ENCODE measurements at places on chromosomes 3 and 15.
A peak's percentile ranks its signal among the peaks of the same experiment; 100 is the strongest.

DNA sequence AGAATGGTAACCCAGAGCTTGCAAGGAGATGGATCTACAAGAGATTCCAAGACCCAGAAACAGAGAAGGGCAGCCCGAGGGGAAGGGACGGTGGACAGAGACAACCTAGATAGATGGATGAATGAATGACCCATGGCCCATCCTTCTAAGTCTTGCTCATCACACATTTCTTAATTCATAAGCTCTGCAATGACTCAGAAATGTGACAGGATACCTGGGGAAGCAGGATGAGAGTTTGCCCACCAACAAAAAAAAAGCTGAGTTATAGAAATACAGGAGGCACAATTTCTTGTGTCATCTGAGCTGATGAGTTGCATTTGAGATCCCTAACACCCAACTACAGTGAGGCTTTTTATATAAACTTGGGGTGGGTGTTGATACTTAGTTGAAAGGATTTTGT lies 76.6 kb downstream of the CNTN3 start:
- no peak for DNase-seq

DNA sequence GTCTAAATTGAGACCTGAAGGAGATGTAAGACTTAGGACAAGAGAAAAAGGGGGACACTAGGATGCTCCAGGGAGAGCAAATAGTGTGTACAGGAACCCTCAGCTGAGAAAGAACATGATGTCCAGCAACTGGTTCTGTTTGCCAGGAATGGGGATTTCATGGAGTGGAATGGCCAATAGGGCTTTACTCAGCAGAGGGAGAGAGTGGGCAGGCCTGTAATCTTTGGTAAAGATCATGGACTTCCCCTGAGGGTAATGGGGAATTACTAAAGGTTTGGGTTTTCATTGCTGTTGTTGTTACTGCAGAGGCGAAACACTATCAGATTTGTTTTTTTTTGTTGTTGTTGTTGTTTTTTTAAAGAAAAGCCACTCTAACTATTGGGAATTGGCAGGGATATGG lies 99.0 kb downstream of the SCN11A start:
- no peak for DNase-seq

- no peak for DNase-seq
These were observed at the start of gene KLHL40 for GRCh38 chr3:42685363-42685881. TSS of gene KLHL40 (plus strand) at chr3:42685537. CDS start at chr3:42685619, 82 bp downstream.

GRCh38 chr15:64503197-64503596 lies 42.8 kb downstream of the ZNF609 start:
- peak; percentile 67 for DNase-seq

DNA sequence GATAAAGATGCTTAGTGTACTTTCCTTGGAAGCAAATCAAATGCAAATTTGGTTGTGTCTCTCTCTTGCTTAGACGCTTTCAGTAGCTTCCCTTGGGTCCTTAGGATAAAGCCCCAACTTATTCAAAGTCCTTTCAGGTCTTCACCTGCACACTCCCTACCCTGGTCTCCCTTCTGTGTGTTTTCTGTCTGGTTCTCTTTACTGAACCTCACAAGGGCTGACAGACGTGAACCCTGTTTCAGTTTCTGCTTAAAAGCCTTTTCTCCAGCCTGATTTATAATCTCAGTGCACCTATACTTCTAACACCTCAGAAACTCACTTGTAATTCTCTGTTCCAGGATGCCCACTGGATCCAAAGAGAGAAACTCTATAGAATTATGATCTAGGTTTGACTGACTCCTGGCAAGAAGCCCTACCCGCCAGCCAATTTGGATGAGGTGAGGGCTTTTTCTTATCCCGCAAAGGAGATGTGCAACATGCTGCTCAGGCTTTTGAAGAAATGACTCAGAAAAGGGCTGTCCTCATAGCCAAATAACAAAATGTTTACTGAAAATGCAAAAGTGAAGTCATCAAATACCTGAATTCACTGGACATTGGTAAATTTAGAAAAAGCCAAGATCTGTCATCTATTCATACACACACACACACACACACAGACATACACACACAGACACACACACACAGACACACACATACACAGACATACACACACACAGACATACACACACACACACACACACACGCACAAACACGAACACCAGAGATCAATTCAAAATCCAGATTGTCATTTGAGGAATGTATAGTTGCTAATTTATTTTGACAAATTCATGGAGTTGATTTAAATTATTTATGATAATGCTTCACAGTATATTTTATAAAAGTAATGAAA lies 102.4 kb upstream of the EOMES start:
- no peak for DNase-seq

DNA sequence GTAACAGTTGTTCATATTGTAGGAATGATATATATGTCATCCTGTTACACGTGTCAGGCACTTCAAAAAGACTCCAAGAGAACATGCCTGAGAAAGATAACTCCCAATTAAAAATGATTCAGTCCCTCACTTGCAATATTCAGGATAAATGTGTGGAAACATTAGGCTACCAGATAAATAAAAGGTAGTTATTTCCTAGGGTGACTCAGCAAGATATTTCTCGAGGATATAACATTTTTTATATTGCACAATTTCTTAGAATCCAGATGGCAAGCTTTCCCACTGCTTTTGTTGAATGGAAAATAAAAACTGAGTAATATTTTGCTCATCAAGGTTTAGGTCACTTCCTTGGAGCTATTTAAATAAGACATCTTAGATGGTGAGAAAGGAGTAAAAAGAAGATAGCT lies 181.4 kb downstream of the GAP43 start:
- DNase-seq, result no peak

DNA sequence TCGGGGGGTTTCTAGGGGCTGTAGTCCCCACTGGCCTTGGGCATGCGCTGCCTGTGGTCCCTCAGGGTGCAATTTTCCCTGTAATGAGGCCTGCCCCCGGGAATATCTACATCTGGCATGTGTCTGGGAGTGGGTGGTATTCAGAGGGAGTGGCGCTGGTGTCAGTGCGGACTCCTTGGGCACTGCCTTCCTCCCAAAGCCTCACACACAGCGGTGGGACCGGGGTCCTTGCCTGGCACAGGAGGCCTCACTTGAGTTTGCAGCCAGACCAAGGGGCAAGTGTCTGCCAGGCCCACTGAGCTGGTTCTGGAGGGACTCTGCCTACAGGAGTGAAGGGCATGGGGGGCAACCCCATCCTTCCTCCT lies 53.5 kb upstream of the PCSK6 start:
- no peak for DNase-seq

DNA sequence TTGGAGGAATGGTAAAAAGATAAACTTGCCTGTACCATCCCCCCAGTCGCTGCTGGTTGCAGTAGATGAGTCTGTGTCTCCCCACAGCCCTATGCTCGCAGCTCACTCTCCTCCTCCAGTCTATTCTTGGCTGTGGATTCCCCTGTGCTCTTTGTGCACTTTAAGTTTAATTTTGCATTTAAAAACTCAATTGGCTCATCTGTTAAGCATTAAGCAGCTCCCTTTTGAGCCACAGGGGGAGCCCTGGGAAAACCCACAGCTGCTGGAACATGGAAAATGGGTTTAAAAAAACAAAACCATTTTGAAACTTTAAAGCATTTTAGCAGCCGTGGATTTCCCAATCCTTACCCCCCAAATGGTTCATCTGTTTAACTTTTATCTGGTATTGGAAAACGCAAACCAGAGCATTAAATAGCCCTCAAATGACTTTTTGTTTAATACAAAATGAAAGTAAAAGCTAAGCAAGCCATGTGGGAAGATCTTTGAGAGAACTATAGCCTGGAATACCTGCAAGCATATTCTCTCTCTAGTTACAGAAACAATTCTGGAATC lies 536.9 kb downstream of the ZIC1 start:
- DNase-seq, result no peak

GRCh38 chr3:41673650-41674049 lies 288.3 kb downstream of the ULK4 start:
- DNase-seq, result no peak

DNA sequence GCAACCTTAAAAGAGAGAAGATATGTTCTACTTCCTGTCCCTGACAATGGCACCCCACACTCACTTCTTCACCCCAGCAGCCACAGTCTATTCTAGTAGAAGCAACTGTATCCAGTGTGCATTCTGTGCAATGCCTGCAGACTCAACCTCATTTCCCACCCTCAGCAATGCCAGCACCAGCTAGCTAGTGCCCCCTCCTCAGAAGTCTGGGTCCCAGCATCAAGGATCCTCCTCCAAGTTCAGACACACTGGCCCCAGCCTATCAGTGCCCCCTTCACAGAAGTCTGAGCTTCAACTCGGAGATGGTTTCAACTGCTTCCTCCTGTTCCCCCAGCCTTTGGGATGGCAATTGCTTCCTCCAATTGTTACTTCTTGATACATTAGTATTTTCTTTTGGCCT lies 268.3 kb downstream of the MEX3B start:
- DNase-seq, result no peak

GRCh38 chr15:53590380-53590779 lies 169.1 kb downstream of the WDR72 start:
- no peak for DNase-seq

- peak; percentile 8 for DNase-seq
These were observed 9.0 kb upstream of the CD47 start for GRCh38 chr3:108099679-108100428.

DNA sequence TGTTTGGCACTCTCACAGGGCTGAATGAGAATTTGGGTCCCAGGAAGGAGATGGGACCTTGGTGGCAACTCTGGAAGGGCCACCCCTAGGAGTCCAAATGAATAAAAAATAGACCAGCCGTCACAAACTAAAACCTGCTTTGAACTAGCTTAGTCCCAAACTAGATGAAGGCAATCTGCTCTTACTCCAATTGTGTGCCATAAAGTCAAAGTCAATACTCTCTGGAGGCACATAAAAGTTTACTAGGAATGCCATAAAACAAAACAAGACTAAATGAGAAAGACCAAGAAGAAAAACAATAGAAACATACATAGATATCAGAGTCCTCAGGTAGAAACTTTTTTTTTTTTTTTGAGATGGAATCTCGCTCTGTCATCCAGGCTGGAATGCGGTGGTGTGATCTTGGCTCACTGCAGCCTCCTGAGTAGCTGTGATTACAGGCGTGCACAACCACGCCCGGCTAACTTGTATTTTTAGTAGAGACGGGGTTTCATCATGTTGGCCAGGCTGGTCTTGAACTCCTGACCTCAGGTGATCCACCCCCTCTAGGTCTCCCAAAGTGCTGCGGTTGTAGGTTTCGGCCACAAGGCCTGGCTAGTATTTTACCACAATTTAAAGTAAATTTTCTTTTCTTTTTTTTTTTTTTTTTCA lies 8.1 kb downstream of the GOLGA6L2 start:
- no peak for DNase-seq

DNA sequence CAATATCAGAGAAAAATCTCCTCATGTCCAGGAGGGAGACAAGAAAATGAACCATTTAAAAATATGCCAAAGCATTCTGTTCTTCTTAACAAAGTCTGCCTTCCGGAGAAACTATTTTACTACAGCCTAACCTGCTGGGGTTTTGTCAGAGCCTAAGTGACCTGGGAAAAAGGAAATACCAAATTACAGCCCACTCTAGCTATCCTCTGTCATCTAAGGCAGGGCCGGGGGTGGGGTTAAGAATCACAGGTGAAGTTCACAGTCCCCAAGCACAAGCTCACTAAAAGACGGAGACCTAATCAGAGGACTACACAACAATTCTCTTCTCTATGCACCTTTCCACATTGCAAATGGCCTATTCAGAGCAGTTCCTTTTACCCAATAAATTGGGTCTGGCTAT lies 116.6 kb downstream of the TRIM42 start:
- no peak for DNase-seq

- DNase-seq, result no peak
These were observed 22.3 kb upstream of the OR5K4 start for GRCh38 chr3:98331329-98331728.

- DNase-seq, result no peak
These were observed 954 bp upstream of the MAPKBP1 start for GRCh38 chr15:41773332-41773728.

DNA sequence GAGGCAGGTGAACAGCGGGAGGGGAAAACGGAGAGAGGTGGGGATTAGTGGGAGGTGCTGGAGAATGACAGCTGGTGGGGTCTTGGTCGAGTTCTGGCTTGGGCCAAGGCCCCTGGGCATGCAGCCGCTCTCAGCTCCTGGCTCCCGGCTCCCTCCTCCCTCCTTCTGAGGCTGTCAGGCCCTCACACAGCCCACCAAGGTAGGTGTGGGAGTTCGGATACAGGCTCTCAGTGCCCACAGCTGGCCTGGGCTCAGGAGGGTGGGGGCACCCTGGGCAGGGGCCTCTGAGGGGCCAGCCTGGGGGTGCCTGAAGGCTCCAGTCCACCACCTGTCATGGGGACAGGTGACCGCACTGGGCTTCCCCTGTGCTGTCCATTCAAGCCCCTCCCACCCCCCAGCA lies 39.9 kb downstream of the PLXNA1 start:
- DNase-seq, result no peak

- no peak for DNase-seq
These were observed 36.1 kb downstream of the AP3S2 start for GRCh38 chr15:89857673-89858072.

- no peak for DNase-seq
These were observed 20.3 kb upstream of the PLSCR4 start for GRCh38 chr3:146271180-146271579.

DNA sequence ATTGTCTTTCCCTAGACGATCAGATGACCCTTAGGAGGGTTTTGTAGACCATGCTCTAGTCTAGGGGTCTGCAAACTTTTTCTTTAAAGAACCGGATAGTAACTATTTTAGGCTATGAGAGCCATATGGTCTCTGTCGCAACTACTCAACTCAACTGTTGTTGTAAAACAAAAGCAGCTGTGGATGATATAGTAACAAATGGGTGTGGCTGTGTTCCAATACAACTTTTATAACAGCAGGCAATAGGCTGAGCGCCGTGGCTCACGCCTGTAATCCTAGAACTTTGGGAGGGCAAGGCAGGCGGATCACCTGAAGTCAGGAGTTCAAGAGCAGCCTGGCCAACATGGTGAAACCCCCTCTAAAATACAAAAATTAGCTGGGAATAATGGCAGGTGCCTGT lies 6.1 kb upstream of the CMTM6 start:
- DNase-seq, result no peak

DNA sequence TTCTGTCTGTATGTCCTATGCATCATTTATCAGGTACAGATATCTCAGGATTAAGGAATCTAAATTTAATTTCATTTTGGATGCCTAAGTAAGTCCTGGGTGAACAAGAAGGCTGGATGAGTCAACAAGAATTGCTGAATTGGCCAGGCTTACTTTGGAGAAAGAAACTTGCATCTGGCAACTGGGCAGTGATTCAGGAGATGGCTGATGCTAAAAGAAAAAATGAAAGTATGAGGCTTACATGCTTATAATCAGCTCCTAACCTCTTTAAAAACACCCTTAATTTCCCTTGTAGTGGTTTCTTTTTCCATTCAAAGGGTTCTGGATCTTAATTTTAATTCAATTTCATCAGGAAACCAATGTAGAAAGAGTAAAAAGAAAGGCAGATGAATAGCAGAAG lies 228.8 kb upstream of the PEX5L start:
- DNase-seq, result no peak

GRCh38 chr3:58622892-58623291 lies 43.7 kb downstream of the FAM3D start:
- DNase-seq, result no peak
